Colonic mucosa (tissue), 4 donors: ENCODE measurements at places on chromosomes 7 and 10.

DNA sequence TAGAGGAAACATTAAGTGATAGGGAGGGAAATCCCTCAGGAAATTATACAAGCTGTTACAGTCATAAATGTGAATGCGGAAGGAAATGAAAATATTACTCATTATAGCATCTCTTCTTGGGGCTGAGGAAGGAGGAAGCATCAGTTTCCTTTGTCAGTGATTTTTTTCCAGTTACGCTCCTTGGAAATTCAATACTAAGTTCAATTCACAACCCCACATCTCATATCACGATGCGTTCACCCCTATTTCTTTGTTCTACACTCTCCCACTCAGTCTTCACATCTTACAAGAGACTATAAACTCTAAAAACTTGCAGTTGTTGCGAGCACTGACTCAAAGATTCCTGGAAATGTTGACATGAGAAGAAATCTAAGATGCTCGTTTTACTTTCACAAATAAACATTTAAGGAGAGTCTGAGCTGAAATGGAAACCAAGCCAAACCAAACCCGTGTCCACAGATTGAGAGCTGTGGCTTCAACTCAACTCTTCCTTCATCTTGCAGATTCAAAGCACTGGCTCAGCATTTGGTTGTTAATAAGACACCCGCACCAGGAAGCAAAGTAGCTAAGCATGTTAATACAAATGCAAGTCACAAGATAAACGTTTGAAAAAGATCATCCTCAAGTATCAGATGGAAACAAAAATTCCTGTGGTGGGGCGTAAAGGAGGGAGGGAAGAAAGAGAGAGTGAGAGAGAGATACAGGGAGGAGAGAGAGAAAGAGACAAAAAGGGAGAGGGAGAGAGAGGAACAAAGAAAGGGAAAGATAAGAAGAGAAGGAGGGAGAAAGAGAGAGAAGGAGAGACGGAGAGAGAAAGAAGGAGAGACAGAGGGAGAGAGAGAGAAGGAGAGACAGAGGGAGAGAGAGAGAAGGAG lies 150.0 kb upstream of the RSU1 start:
- DNase-seq, result no peak

- no peak for DNase-seq
Observed at GRCh38 chr7:36238138-36238537, 85.1 kb downstream of the EEPD1 start.

DNA sequence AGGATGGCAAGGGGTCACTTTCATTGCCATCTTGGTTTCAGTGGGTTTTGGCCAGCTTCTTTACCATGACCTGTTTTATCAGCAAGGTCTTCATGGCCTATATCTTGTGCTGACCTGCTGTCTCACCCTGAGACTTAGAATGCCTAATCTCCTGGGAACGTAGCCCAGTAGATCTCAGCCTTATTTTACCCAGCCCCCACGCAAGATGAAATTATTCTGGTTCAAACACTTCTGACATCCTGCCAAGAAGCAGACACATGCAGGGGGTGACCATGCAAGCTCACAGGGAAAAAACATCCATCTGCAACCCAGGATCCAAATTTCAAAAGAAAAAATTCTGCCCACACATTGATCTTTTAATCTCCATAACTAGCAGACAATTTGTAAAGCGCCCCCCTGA lies 88.4 kb upstream of the EEPD1 start:
- DNase-seq, result no peak

GRCh38 chr10:108439397-108439796 lies 1274.9 kb upstream of the SORCS1 start:
- no peak for DNase-seq

DNA sequence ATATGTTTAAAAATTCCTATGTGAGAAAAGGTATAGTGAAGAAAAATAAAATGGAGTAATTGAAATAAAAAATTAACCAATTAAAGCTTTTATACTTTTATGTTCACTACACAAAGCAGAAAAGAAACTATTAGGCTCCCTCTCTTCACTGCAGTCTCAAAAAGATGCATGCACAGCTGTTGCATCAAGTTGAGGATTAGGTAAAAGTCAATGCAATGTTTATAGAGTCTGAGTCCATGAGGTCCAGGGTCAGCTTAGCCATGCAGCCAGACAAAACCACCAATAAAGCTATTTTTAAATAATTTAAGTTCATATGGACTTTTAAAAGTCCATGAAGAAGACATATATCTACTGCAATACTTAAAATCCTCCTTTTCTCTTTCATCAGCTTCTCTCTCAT lies 31.1 kb upstream of the ING3 start:
- DNase-seq, result no peak

DNA sequence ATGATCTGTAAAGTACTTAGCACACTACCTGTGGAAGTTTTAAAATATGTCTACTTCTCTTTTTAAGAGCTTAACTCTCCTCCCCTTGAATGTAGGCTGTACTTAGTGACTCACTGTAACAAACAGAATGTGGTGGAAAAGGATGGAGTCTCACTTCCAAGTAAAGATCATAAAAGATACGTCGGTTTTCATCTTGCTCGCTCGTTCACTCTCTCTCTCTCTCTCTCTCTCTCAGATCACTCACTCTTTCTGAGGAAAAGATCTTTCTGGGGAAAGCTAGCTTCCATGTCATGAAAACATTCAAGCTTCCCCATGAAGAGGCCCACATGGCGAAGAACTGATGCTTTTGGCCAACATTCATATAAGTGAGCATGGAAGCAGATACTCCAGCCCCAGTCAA lies 5.5 kb downstream of the CHUK start:
- DNase-seq, result no peak

GRCh38 chr7:107384025-107384424 lies 85.8 kb upstream of the GPR22 start:
- DNase-seq, result no peak

DNA sequence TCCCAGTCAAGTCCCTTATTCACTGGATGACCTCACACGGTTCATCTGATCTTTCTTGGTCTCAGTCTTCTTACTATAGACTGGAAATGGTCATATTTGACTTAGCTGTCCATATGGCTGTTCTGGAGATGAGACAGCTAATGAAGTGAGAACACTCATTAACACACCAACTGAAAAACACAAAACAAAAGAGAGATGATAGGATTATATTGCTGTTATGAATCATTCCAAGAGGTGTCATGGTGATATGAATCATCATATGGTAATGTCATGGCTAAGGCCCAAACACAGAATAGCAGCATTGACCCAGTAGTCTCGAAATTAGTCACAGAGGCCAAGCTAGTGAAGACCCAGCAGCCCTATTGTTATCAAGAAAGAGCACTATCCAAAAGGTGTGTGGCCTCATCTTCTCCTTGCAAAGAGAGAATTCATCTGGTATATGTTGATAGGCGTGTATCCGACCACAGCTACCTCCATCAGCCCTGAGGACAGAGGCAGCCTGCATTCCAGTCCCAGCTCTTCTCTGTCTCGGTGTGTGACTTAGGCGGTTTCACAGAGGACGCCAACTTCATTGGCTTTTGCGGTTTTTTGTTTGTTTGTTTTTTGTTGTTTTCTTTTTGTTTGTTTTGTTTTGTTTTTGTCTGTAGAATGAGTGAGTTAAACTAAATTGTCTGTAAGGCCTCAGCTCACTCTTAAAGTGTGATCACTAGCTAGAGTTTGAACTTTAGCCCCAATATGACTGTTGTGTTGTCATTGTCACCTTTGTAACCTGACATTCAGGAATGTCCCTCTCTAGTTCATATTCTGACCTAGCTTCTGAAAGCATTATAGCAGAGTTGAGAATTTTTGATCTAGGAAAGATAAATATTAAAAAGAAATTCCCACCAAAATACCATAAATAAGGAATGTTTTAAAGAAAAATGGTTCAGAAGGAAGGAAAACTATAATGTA lies 97.4 kb upstream of the PDCD4 start:
- DNase-seq, result no peak

DNA sequence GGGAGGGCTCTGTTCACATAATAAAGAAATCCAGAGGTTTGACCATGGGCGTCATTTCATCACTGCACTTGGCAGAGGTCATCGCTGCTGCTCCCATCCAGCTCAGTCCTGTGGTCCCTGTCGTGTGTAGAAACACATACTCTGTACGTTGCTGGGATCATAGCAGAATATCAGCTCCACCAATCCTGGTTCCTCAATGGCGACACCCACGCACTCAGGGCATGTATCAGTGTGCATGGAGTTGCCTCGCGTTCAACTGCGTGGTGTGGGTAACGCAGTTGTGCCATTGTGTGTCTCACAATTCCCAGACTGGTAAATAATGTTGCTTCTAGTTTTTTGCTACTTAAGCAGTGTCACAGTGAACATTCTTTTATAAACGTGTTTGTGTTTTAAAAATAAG lies 111.1 kb downstream of the LHPP start:
- no peak for DNase-seq

DNA sequence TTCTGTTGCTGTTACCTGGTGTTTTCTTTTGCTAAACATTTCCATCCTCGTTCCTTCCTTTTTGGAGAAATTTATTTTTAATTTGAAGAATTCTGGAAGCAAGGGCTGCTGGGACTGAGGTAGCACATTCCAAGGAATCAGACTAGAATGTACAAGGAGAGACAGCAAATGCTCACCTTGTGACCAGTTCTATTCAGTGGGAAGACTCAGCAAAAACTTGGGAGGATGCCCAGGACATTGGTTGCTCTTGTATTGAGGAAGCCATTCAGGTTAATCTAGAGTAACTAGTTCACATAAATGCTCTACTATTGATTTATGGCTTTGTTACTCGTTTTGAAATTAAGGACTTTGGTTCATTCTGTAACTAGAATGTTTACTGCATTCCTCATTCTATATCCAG lies 11.3 kb downstream of the PLCE1 start:
- peak; percentile 87 for DNase-seq

- no peak for DNase-seq
Observed at GRCh38 chr7:26413007-26413691, 121.5 kb downstream of the SNX10 start.
